Right renal cortex interstitium (tissue), 3 donors: ENCODE measurements at places on chromosomes 12 and 14. TPM values are rescaled to one million over a fixed set of nuclear protein-coding genes. Genes with fewer than 3 reads are reported as not detected.

Gene TMEM132C
- 1.8 TPM for polyA plus RNA-seq

Gene DPY19L2
- 31.4 TPM for polyA plus RNA-seq

Gene BHLHE41
- 2.9 TPM for polyA plus RNA-seq

Gene SRGAP1
- polyA plus RNA-seq = 21.9 TPM

Gene BEGAIN
- 1.2 TPM for polyA plus RNA-seq

Gene SIX4
- 7.3 TPM for polyA plus RNA-seq

Gene CEBPE
- 0.08 TPM for polyA plus RNA-seq

Gene FGD6
- 10.4 TPM for polyA plus RNA-seq

Gene ASCL1
- polyA plus RNA-seq = 0.14 TPM

Gene NUP107
- polyA plus RNA-seq = 69.3 TPM

Gene TAS2R8
- polyA plus RNA-seq = not detected

Gene KRT86
- not detected for polyA plus RNA-seq

Gene IL26
- not detected for polyA plus RNA-seq

Gene NR2C1
- 75.5 TPM for polyA plus RNA-seq

Gene SAMD15
- 8.4 TPM for polyA plus RNA-seq

Gene FKBP3
- 130 TPM for polyA plus RNA-seq

Gene FAM186B
- 0.65 TPM for polyA plus RNA-seq

Gene CLEC2B
- polyA plus RNA-seq = 4.8 TPM
